ENCODE measurements at places on chromosomes 7 and 10.

DNA sequence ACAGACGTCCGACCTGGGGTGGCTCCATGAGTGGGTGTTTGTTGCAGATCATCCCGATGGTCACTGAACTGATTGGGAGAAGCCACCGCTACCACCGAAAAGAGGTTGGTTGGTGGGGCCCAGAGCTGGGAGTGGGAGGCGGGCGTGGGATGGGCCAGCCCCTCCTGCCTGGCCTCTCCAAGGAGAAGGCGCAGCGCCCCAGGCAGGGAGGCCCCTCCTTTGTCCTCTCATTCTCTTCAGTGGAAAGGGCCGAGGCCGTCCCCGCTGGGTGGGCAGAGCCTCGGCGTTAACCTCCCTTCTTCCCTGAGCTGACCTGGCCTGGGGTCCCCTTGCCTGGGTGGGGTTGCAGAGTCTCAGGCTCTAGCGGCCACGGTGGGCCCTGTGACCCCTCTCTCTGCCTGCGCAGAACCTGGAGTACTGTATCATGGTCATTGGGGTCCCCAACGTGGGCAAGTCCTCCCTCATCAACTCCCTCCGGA, 5.2 kb downstream of the MTG1 start:
- no peak for DNase-seq

GRCh38 chr7:31734456-31734855, 47.4 kb downstream of the PPP1R17 start:
- no peak for DNase-seq

DNA sequence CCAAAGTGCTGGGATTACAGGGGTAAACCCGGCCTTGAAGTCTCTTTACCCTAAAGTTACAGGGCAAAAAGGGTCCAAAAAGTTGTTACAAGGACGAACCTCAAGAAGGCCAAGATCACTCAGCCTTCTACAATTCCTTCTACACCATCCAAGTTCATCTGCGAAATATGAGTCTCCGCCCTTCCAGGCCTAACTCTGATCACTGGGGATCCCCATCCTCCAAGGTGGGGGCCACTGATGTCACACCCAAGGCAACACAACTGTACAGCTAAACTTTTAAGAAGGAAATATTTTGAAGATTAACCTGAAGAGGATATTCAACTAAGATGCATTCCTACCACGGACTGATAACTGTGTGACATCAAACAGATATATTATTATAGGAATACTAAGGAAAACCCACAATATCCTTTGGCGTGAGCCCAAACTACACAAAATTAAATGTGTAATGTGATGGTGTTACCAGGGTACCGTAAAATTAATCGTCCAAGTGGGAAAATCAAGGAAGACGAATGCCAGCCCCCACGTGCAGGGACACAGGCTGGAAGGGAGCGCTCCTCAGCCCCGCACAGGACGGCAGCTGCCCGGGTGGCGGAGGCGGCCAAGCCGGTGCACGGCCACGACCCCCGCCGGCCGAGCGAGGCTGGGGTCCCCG, 1.0 kb downstream of the PAXIP1 start:
- no peak for DNase-seq

- no peak for DNase-seq
Observed at GRCh38 chr7:2811476-2812113, 32.5 kb downstream of the GNA12 start.

GRCh38 chr7:38681882-38682281, 50.7 kb upstream of the AMPH start:
- DNase-seq = no peak

DNA sequence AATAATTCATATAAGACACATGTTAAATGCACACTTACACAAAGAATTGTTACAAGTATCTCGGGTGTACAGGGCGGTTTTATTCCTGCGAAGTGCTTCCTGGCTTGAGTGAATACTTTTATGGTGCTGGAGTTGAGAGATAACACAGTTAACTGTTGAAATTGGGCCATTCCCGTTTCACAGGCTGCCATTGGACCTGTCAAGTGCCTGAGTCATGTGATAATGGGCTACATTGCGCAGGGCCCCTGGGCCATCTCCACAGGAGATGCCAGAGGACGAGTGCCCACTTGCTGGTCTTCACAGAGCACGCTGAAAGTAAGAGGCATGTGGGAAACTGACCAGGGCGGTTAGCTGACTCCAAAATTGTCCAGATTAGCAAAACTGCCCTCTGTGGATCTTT, 4.8 kb downstream of the FBH1 start:
- no peak for DNase-seq

GRCh38 chr7:30977896-30978564, 14.3 kb downstream of the GHRHR start:
- DNase-seq = no peak

GRCh38 chr10:102118867-102119266, 1.3 kb downstream of the LDB1 start:
- DNase-seq = no peak

All from activated T-cell treated with anti-CD3 and anti-CD28 coated beads, Interleukin-2, amount 50 U/mL, for 1 hour (primary cell).